HTR-8/SVneo (cell line): ENCODE measurements at places on chromosomes 5 and 9.

DNA sequence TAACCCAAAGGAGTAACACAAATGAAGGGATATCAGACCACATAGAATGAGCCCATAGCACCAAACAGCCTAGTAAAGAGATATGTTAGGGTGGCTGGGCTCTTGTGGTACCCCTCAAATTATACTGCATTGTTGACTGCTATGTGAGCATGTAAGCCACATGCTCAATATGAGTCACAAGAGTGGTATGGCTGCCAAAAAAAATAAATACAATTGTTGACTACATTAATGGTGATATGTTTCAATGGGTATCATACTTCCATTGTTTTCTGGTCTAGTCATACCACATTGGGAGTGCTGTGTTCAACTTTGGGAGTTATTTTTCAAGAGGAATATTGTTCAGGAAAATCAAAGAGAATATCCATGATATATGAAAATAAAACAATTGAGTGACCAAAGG lies 162.4 kb upstream of the PIK3R1 start:
- DNase-seq = no peak

DNA sequence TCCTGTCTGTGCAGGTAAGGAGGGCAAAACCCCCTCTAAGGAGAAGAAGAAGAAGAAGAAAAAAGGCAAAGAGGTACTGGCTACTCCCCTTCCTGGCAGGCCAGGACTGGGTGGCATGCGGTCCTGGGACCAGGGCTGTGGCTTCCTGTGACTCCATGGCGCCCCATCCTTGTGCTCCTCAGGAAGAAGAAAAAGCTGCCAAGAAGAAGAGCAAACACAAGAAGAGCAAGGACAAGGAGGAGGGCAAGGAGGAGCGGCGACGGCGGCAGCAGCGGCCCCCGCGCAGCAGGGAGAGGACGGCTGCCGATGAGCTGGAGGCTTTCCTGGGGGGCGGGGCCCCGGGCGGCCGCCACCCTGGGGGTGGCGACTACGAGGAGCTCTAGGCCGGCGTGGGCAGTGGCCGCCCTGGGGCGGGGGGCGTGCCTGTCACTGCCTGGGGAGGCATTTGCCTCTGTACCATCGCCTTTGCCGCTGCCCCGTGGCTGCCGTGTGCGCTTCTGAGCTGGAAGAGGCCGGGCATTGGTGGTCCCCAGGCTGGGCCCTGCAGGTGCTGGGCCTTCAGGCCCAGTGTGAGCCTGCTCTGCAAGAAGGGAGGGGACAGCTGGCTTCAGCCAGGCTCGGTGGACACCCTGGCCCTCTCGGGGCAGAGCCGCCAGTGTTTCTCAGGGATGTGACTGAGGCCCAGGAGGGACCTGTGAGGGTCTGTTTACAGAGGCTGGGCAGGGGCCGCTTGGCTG lies 2.0 kb upstream of the AJM1 start:
- no peak for DNase-seq

DNA sequence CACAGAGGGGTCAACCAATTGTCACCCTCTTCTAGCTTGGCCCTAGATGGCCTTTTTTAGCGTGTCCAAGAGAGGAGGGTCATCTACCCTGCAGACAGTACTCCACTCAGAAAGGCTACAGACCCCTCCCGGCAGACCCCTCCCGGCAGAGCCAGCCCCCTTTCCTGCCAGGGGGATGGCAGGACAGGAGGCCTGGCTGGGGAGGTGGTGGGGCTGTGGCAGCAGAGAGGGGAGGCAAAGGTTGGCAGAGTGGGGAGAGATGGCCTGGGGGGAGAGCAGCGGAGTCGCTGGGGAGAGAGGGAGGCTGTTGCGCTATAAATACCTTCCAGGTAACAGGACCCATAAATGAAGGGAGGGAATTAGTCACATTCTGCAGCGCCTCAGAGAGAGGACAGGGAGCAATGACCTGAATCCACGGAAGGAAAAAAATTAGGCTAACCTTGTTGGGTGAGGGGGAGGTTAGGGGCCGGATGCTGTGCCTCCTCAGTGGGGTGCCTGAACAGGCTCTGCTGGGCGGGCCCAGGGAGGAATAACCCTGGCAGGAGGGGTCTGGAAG lies 32.9 kb upstream of the PSD2 start:
- no peak for DNase-seq

DNA sequence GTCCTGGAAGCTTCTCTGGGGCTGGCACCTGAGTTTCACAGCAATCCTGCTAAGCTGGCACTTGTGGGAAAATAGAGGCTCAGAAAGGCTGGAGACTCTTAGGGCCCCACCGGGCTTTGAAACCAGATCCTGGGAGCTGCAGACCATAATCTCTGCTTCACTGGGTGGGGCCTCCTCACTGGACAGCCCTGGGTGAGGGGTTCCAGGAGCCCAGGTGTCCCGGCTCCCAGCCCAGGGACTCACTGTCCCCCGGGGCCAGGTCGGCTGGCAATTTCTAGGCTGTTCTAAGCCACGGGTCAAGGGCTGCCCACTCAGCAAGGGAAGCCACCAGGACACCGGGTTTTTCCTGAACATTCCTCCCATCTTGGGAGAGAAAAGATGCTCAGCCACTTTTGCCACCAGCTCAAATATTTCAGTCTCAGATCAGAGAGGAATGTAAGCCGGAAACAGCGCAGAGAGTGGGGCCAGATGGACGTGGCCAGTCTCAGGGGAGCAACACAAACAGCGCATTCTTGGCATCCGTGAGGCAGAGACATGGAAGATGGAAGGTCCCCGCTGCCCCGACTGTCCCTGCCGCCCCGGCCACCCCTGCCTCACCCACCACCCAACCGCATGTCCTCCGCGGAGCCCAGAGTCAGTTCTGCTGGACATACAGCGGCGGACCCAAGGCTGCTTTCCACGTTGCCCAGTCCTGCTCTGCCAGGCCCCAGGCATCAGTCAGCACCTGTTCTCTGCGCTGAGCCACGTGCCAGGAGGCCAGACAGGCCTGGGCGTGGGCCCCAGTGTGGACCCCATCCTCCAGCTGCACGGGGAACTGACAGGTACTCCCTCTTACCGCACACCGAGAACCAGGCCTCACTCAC lies 72.6 kb downstream of the VAV2 start:
- DNase-seq = no peak

GRCh38 chr9:94736759-94737158 lies 10.3 kb downstream of the AOPEP start:
- no peak for DNase-seq

GRCh38 chr9:81268048-81268447 lies 421.3 kb downstream of the TLE1 start:
- DNase-seq = no peak

DNA sequence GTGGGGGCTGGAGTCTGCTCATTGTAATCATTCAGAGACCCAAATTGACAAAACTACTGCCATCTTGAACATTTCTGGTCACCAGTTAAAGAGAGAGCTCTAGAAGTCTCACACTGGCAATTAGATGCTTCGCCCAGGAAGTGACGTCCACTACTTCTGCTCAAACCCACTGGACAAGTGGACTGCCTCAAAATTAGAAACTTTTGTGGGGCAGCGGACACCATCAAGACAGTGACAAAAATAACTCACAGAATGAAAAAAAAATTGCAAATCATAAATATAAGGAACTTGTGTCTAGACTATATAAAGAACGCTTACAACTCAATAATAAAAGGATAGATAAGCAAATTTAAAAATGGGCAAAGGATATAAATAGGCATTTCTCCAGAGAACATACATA lies 9.8 kb upstream of the SLC46A2 start:
- no peak for DNase-seq

DNA sequence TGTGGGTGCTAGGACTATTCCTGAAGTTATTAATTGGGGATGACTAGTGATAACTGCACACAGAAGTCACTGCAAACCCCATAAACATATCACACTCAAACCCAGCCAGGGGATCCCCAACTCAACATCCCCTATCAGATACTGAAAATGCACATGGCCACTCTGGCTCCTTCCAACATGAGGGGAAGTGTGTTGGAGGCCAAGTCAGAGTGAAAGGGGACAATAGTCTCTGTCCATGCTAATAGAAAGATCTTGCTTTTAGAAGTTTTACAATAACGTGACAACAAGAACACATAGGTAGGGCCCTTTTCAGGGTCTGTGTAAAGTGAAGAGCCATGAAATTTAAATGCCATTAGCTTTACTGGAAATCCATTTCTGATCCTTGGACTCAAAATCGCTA lies 98.8 kb upstream of the SEMA6A start:
- DNase-seq = no peak

- peak; percentile 37 for DNase-seq
Measured at GRCh38 chr5:142512043-142513042, 173.5 kb downstream of the FGF1 start.

DNA sequence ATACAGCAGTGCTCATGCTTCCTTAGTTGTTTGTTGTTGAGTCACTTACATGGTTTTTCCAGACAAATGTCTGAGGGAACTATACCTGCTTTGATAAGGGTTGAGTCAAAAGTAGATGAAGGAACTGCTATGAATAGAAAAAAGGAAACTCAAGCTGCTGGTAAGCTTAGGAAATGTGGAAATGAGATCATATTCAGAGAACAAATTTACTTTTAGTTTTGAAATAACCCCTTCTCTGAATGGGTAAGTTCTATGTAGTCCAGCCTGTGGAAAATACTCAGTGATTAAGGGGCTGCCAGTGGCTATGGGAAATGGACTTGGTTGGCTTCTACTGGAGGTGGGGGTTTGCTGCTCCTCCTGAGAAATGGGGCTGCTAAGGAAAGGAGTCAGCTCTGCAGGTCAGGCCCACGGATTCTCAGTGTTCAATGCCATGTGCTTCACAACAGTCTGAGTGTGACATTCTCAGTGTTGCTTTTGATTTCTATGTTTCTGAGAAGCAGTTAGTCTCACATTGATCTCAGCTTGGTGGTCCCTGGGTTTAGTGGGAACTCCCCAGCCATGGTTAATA lies 47.7 kb upstream of the GLRX start:
- DNase-seq = no peak

DNA sequence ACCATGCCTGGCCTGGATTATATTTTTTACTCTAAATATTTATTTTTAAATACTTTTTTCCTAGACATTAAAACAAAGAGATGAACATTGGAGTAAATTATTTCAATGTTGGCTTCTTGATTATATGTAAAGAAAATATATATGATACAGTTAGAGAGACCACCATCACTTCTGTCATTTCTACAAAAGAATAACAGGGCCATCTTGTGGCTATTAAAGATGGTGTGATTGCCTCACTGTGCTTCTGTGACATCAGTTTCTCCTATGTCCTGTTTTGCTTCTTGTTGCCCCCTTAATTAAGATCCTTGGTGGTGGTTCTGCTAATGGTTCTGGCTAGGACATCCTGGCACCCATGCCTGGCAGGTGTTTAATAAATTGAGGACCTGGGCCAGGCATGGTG lies 32.9 kb downstream of the NDFIP1 start:
- DNase-seq = no peak

- DNase-seq = no peak
Measured at GRCh38 chr5:141362719-141363118, 1.2 kb upstream of the PCDHGA5 start.

GRCh38 chr9:92671323-92671722 lies 1.4 kb upstream of the IPPK start:
- DNase-seq = peak; percentile 14

GRCh38 chr9:79708541-79708940 lies 136.8 kb downstream of the TLE4 start:
- no peak for DNase-seq

DNA sequence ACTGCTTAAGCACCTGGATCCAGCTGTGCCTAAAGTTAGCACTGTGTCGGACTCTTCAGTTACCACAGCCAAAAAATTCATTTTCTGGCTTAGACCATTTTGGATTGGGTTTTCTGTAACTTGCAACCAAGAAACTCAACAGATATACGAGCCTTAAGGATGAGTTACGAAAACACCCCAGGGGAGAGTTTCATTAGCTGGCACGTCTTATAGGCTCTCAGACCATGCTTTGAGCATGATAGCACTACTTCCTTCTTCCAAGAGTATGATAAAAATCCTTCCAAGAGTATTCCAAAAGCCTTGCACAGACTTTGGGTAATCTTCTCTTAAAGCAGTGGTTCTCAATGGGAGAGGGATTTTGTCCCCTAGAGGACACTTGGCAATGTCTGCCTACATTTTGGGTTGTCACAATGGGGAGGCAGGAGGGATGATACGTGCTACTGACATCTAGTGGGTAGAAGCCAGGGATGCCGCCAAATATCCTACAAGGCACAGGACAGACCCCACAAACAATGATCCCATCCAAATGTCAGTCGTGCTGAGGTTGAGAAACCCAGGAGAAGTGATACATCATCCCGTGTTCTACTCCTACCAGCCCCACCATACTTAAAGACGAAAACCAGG lies 64.8 kb downstream of the SMIM23 start:
- DNase-seq = peak; percentile 39

GRCh38 chr5:53331463-53331862 lies 149.0 kb upstream of the FST start:
- DNase-seq = peak; percentile 45

- DNase-seq = no peak
Measured at GRCh38 chr5:151258201-151258611, 5.2 kb downstream of the GM2A start.

DNA sequence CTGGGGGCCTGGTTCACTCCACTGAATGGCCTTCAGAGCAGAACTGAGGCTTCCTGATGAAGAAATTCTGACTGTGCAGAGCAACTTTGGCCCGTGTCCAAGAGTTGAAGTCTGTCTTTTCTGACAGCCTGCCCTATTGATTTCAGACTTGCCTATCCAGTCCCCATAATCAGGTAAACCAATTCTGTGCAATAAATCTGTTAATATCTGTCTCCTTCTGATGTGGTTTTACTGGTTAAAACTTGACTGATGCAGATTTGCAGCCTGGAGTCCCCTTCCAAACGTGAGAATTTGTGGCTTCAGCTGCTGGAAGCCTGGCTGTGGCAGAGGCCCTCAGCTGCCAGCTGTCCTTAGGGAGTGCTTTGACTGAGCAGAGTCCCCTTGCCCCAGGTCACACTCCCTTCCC lies 283.9 kb upstream of the ANKRD55 start:
- DNase-seq = no peak

- DNase-seq = no peak
Measured at GRCh38 chr5:17992291-17992690, 358.0 kb downstream of the TAF11L14 start.

DNA sequence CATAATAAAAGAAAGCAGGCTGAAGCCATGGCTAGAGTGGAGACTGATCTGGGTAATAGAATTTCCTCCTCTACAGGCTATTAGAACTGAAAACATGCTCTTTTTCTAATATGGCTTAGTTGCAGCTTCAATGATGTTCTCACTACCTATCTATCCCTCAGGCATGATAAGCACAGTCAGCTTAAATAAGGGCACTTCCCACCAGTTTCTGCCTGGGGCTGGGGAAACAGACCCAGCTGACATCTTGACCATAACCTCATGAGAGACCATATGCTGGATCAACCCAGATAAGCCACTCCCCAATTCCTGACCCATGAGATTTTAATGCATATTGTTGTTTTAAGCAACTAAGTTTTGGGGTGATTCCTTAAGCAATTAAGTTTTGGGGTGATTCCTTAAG lies 81.2 kb downstream of the ZNF366 start:
- DNase-seq = no peak

DNA sequence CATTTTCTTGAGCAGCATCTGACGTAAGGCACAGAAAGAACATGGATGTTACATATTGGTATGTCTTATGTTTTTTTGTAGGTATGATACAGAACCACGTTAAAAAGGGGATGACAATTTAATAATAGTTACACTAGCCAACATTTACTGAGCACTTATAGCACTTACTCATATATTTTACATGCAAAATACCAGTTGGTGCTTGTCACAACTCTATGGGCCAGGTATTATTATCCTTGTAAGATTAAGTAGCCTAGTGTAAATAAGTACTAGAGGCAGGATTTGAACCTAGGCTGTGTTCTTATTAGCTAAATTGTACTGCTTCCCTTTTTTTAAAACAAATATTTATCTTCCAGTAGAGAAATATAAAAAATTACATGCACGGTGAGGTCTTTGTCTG lies 83.5 kb downstream of the RANBP17 start:
- DNase-seq = no peak
